Lung (tissue), 17 donors: ENCODE measurements at places on chromosomes 7 and 10. TPM values are rescaled to one million over a fixed set of nuclear protein-coding genes. Genes with fewer than 3 reads are reported as not detected.
A peak's percentile ranks its signal among the peaks of the same experiment; 100 is the strongest.

GRCh38 chr7:47488969-47489342 lies 93.0 kb downstream of the TNS3 start:
- no peak for DNase-seq

DNA sequence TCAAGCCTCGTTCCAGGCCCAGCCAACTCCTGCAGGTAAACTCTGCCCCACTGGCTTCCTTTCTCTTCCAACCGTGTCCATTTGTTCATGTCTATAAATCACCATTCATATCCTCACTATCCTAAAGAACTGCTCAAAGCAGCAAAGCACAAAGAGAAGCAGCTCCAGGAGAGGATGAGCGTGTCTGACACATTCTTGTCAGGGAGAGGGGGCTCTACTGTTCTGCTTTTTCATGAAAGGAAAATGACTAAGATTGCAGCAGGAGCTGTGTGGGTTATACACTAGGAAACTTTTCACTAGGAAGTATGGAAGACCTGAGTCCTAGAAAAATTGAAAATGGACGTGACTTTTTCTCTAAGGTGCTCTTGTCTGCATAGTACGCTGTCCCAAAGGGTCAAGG lies 16.7 kb downstream of the AGFG2 start:
- no peak for DNase-seq

GRCh38 chr10:116720668-116721546 lies 21.5 kb downstream of the HSPA12A start:
- no peak for DNase-seq

DNA sequence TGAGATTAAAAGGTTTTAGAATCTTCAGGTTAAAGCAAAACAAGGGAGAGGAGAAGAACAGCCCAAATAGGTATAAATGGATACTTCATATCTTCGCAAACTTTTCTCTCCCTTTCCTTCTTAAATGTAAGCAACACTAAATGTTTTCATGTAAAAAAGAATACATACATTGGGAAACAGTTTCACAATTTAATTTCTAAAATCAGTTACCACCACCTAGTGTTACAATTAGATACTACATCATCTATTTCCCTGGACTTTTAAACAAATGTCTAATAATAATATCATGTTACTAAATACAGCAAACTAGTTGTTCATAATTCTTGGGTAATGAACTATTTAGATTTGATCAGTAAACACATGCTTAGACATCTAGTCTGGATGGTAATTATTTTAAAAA lies 35.8 kb downstream of the MINDY3 start:
- DNase-seq = peak; percentile 82

DNA sequence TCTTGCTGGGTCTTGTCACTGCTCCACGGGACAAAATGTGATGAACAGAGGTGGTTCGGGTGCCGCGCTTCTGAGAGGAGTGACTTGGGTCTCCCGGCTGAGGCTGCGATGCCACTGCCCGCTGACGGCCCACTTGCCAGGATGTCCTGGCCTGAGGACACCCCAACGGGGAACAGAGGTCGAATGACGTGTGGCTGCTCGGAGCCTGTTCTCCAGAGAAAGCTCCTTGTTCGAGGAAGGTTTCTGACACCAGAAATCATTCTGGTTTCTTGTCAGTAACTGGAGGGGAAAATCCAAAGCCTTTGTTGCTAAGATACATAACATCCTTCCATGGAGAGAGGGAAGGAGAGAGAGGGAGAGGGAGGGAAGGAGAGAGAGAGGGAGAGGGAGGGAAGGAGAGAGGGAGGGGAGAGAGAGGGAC lies 236.4 kb downstream of the WDR37 start:
- DNase-seq = peak; percentile 49

DNA sequence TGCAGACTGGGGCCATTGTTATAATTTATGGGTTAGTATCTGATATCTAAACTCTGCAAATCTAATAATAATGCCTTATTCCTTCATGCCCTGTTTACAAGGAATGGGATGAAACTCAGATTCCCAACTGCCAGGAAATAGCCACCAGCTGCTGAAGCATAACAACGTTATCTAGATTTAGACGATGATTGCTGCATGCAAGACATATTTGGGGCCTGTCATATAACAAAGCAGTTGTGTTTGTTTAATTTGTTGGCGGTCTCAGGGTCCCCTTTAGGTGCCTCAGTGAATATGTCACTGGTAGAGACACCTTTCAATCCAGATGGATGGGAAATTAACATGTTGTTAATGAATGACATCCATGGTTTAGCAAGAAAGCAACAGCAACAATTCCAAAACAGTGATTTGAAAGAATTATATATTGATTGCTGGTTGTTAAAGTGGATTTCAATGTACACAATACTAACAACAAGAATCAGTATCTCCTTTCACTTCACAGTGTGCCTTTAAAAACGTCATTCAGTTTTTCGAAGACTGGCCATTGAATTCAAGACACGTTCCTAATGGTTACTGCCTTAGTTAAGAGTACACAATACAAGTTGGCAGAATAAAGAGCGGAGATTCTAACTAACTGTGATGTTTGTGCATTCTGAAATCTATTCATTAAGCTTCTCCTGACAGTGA lies 860.6 kb upstream of the CELF2 start:
- peak; percentile 90 for DNase-seq

- DNase-seq = no peak
These were observed 117.0 kb downstream of the OAT start for GRCh38 chr10:124301736-124302135.

DNA sequence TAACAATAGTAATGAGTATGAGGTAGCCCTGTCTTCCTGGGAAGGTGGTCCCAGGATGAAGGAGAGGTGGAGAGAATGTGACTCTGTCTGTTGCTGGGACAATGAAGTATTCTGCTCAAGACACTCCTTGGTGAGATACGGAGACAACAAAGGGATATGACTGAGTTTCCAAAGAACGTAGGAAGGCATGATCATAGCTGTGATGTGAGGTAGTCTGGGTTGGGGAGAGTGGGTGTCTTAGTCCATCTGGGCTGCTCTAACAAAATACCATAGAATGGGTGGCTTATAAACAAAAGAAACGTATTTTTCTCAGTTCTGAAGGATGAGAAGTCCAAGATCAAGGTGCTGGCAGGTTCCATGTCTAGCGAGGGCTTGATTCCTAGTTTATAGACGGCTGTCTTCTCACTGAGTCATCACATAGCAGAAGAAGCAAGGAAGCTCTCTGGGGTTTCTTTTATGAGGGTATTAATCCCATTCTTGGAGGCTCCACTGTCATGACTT lies 84.9 kb upstream of the RHOBTB1 start:
- DNase-seq = no peak

- peak; percentile 95 for DNase-seq
These were observed at the start of gene CYP3A5 for GRCh38 chr7:99679400-99680191. CYP3A5 (minus strand) TSS chr7:99679996; CDS start chr7:99679896, 100 bp downstream.

DNA sequence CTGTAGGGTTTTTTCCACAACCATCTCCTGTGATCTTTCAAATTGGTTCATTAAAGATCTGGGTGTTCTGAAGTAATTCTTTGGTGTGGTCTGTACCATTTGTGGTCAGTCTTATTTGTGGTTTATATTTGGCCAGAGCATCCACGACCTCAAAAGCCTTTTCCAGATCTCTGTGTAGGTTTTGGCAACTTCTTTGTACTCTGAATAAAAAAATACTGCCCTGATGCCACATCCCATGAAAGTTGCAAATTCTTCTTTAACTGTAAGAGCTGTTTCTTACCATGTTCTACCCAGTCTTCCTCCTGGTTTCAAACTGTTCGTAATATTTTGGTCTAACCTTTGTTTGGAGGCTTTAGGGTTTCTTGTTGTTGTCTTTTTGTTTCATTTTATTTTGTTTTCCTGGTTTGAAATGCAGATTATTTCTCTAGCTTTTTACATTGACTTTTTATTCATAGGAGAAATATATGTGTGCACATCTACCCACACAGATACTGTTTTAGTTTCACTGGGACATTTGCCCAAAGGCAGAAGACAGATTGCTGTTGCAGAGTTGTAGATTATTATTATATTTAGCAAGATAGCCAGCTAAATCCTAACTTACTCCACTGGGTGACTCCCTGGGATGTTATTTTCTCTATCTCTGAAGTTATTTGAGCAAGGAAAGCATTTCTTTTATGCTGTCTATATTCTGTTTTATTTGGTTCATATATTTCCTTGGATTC lies 123.2 kb upstream of the SAMD8 start:
- DNase-seq = no peak

DNA sequence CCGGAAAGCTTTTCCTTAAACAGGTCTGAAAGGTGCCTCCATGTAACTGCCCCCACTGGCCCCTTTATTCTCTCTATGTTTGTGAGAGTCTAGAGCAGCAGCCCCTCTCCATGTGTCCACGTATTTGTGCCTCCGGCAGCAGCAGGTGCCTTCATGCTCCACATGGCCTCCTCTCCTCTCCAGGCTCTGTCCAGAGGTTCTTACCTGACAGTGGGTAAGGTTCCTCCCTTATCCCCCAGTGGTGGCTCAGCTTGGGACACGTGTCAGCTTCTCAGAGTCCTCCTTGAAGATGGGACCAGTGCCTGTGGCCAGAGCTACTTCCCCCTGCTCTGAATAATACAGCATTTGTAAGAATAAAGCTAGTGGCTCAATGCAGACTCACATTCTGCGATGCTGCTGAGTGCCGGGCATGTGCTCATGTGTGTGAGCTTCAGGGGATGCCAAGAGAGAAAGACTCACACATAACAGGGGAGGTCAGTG lies 7.9 kb downstream of the CALML3 start:
- DNase-seq = peak; percentile 2

DNA sequence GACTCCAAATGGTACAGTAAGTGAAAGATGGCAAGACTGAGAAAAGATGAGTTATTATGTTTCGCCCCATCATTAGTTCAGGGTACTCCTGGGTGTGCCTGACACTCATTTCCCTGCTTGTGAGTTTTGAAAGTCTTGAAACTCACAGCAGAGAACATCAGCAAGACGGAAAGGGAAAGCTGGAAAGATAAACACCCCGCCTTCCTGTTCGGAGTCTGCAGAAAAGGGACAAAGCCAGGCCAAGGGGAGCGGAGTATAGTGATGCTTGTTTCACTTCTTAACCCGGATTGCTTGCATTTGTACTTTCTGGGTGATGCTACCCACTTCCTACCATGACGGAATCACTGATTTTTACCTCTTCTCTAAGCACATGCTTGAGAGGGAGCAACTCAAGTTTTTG lies 294.5 kb downstream of the FRMD4A start:
- DNase-seq = no peak

GRCh38 chr7:77450613-77451012 lies 34.5 kb upstream of the GSAP start:
- no peak for DNase-seq

DNA sequence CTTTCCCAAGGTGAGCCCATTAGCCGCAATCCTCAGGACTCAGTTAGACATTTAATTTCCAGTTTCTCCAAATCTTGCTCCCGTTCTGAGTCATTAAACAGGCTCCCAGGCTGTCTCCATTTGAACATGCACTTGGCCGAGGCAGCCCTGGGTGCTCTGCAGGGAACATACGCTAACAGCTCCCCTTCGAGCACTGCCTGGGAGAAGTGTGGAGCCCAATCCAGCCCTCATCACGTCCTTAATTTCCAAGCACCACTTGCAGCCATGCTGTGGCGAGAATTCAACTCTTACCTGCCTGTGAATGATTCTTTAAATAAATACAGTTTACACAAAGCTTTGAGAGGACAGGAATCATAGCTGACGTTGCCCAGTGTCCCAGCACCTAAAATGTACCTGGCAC lies 218.2 kb downstream of the CCSER2 start:
- DNase-seq = no peak

DNA sequence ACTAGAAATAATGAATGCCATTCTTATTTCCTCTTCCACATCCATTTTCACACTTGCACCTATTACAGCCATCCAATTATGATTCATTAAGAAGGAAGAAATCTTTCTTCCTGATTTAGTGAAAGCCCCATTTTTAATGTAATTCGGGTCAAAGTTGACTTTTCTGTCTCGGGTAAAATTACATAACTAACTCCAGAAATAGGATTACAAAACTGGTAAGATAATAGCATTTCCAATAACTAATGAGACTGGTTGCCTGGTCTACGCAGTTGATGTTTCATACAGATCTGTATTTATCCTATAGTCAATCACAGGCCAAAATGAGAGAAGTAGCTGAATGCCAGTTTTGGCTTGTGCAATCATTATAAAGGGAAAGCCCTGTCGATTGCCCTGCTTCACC lies 651.5 kb upstream of the NRP1 start:
- DNase-seq = no peak

DNA sequence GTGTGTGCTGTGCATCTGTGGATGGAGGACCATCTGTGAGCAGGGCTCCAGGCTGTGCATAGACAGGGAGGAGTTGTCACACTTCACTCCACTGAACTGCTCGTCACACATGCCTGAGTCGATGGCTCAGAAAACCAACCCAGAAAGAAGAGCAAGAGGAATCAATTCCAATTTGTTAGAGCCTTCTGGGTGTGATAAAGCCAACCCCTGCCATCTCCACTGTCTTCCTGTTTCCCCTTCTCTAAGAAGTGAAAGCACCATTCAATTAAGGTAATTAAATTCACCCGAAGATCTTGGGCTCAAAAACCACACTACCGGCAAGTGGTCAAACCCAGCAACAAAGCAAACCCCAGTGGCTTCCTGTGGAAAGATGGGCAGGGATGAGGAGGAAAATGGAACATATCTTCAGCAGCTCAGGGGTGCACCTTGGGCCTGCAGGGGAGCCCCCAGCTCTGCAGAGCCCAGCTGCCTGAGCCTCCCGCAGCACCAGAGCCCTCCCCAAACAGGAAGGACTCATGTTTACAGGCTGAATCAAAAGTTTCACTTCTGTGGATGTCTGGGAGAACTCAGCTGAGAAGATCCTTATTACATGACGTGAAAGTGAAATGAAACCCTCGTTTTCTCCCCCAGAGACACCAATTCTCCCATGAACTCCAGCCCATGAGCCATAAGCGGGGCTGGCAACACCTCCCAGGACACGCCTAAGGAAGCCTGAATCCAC lies 10.9 kb downstream of the C10orf71 start:
- no peak for DNase-seq

- DNase-seq = no peak
These were observed 70.8 kb upstream of the PARD3 start for GRCh38 chr10:34885898-34886297.

- peak; percentile 45 for DNase-seq
These were observed 33.8 kb downstream of the NOLC1 start for GRCh38 chr10:102185811-102186527.

- no peak for DNase-seq
These were observed 66.8 kb upstream of the SEPHS1 start for GRCh38 chr10:13414855-13415254.

- DNase-seq = no peak
These were observed 600.0 kb downstream of the PHTF2 start for GRCh38 chr7:78398576-78398975.

GRCh38 chr7:92644406-92645113 lies 54.4 kb upstream of the FAM133B start:
- no peak for DNase-seq

- no peak for DNase-seq
These were observed 187.2 kb upstream of the MBL2 start for GRCh38 chr10:52959810-52960209.

GRCh38 chr10:115020449-115020848 lies 72.7 kb upstream of the ATRNL1 start:
- DNase-seq = no peak

PDE6C gene
- not detected for total RNA-seq

TUBAL3 gene
- total RNA-seq = 0.12 TPM

TFEC gene
- total RNA-seq = 17.1 TPM

ARHGAP22 gene
- total RNA-seq = 6.9 TPM

IDI2 gene
- not detected for total RNA-seq

PGAM2 gene
- total RNA-seq = 0.85 TPM

C7orf57 gene
- 9.4 TPM for total RNA-seq

C10orf90 gene
- total RNA-seq = not detected

FGFBP3 gene
- 0.88 TPM for total RNA-seq

LRRC4 gene
- 14.6 TPM for total RNA-seq

CHST3 gene
- 10.7 TPM for total RNA-seq

GLI3 gene
- 23.4 TPM for total RNA-seq

FBXL13 gene
- 6.0 TPM for total RNA-seq

ACHE gene
- 7.2 TPM for total RNA-seq

PNLIPRP3 gene
- not detected for total RNA-seq

GHRHR gene
- 0.77 TPM for total RNA-seq

MRPS33 gene
- 38.5 TPM for total RNA-seq
